Activated CD4-positive, alpha-beta T cell treated with anti-CD3 and anti-CD28 coated beads, Interleukin-2, amount 50 U/mL, for 16 hours (primary cell): ENCODE measurements at places on chromosomes 5 and 9.

- DNase-seq, result no peak
Measured at GRCh38 chr9:75467142-75467541, 378.8 kb downstream of the OSTF1 start.

GRCh38 chr5:141878186-141878710 lies at the start of gene PCDH1:
Gene PCDH1, minus strand, starts transcription at chr5:141878410. Its CDS starts 148 bp downstream, at chr5:141878262.
- DNase-seq, result no peak

GRCh38 chr5:179138568-179138925 lies 78.4 kb downstream of the ZNF354C start:
- no peak for DNase-seq

DNA sequence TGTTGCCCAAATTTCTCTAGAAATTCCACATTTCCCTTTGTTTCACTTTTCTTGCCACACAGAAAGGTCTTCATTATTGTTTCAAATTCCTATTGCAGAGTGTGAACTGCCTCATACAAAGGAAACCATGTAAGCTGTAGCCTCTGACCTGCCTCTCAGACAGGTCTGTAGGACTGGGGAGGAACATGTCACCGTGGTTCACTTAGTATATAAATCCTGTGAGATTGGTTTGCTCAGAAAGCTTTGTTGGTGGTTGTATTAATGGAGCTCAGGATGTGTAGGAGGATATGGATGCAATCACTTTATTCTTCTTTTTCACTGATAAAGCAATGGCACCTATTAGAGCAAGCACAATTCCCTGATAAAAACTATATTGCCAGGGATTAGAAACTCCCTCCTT lies 4.2 kb downstream of the SGCD start:
- no peak for DNase-seq

DNA sequence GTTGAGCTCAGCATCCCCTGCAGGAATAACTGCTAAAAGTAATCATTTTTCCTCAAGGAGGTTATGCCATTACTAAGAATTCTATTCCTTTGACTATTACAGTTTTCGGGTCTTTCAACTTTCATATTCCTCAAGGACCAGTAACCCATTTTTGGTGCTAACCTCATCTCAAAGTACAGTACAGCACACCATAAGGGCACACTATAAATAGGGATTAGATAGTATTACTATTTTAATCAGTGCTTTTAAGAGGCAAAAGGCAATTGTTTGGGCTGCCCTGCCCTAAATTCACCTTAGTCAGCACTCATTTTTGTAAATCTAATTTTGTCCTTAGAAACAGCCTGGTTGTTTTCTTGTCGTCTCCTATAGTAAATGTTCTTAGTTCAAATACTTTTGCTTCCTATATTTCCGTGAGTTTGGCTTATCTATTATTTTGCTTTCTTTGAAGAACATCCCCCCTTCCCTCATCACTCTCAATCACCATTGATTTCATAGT lies 13.6 kb upstream of the GARNL3 start:
- no peak for DNase-seq

GRCh38 chr5:32542216-32543059 lies 42.9 kb upstream of the SUB1 start:
- peak; percentile 92 for DNase-seq

DNA sequence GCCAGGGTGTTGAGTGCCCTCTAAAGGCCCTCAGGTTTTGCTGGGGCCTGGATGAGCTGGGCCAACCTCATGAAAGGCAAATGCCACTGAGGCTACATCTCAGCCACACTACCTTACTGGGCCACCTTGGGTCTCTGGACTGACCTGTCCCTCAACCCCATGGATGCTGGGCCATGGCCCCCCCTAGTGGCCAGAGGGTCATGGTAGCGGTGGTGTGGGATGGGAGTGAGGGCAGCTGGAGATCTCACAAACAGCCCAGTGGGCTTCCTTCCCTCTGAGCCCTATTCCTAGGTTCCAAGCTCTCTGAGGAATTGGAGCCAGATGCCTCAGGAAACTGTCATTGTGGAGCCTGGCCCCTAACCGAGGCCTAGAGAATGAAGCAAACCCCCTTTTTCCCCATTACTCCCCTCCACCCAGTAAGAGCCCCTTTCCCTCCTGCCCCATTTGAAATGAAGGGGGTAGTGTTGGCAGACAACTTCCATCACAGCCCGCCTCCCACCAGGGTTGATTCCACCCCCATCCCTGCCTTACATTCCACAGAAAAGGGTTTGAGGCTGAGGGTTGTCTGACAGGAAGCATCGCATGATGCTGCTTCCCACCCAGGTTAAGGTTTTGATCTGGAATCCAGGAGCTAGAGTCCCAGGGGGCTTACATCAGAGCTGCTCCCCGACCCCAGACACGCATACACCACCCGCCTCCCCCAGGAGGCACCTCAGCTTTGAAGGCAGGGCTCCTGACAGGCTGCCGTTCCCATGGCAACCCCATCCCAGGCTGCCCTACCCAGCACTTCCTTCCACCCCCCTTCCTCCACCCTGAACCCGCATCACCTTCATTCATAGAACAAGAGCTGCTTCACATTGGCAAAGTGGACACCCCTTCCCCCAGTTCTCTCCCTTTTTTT lies 63.9 kb downstream of the PCDH1 start:
- peak; percentile 42 for DNase-seq

GRCh38 chr5:143695244-143695864 lies 116.6 kb upstream of the HMHB1 start:
- DNase-seq, result no peak

DNA sequence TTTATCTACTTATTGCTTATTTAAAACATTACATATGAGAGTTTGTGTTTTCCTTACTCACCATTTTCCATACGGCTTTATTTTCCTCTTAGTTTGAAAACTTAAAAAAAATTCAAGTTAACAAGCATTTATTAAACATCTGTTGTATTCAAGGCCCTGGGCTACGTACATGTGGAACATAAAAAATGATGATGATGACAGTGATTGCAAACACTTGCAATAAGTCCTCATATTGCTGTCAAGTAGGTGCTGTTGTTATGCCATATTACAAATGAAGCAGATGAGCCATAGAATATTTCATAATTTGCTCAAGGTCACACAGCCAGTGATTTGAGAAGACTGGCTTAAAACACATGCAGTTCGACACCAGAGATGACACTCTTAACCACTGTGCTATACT lies 180.6 kb downstream of the COMMD10 start:
- no peak for DNase-seq

GRCh38 chr9:128246471-128246870 lies 29.3 kb downstream of the GOLGA2 start:
- DNase-seq, result no peak

DNA sequence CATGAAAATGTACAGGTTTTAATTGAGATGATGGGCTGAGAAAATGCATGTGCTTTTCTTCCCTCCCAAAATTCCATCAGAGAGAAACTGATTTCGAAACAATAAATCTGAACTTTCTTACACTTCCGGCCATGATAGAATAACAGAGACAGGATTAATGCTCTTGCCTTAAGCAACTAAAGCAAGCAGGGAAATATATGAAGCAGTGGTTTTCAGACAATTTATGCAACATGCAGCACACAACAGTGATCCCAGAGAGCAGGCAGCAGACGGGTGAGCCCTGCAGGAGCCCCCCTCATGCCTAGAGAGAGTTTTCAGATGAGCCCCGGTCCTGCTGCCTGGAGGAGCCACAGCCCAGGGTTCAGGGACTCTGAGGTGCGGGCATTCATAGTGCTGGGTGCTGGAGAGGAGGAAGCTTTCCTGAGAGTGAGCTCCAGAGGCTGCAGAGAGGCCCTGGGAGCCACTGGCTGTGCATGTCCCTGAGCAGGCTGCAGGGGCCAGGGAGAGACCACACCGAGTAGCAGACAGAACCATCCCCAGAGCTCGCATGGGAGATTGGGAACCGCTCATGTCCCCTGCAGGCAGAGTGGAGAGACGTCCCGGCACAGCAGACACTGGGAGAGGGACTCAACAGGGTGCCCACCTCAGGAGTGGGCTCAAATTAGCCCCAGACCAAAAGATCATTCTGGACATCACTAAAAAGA lies 143.5 kb downstream of the OLFM1 start:
- no peak for DNase-seq

- no peak for DNase-seq
Measured at GRCh38 chr5:173736923-173737412, 120.5 kb upstream of the BOD1 start.

DNA sequence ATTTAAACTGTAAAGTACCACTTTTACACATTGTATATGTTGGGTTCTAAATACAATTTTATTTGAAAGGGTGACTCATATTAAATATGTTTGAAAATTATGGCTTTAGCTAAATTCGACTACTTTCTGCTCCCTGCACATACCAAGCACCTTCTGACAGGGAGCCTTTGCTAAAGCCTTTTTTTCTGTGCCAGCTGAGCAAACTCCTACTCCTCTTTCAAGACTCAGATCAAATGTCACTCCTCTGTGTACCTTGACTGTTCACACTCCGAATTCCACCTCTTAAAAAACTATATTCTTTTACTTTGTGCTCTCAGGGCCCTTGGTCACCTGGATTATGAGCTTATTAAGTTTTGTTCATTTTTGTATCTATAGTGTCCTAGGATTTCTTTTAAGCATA lies 6.5 kb upstream of the OXCT1 start:
- DNase-seq, result no peak

DNA sequence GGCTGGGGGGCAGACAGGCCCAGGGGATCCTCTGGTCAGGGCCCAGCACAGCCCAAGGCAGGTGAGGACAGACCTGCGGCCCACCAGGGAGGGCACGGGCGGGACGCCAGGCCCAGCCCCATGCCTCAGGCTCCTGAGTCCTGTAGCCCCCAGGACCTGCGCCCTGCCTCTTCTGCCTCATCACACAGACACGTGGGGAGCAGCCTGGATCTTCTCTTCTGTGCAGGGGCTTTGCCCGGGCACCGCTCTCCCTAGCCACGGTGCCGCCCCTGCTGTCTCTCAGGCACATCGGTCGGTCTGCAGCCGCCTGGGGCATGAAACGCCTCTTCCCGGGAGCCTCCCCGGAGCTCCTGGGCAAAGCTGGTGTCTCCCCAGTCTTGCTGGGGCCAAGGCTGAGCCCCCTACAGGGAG lies 40.2 kb upstream of the EGFL7 start:
- DNase-seq, result no peak

DNA sequence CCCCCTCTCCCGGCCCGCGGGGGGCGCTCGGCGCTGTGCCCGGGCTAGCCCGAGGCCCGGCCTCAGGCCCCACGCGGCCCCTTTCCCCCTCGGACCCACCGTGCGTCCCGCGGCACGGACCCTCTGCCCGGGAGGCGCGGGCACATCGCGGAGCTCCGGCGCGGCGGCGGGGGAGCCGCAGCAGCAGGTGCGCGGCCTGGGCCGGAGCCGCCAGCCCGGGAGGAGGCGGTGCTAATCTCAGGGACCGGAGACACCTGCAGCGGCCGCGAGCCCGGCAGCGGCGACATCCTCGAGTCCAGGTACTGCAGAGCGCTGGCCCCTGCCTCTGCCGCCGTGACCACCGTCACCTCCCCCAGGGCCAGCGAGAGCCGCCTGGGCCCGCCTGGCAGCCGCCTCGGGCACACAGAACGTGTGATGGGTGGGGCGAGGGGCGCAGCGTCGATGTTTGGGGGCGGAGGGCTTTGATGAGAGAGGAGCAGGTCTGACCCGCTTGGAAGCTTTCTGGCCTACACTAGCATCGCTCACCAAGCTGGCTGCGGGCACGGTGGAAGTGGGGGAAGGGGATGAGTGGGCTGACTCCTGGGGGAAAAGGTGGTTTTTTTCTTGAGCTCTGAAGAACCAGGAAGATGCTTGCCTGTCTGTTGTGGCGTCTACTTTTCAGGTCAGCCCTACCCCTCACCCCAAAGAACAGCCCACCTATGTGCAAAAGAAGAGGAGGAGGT lies 524 bp downstream of the CYFIP2 start:
- no peak for DNase-seq

GRCh38 chr5:172207511-172207910 lies 13.5 kb downstream of the EFCAB9 start:
- DNase-seq, result no peak

DNA sequence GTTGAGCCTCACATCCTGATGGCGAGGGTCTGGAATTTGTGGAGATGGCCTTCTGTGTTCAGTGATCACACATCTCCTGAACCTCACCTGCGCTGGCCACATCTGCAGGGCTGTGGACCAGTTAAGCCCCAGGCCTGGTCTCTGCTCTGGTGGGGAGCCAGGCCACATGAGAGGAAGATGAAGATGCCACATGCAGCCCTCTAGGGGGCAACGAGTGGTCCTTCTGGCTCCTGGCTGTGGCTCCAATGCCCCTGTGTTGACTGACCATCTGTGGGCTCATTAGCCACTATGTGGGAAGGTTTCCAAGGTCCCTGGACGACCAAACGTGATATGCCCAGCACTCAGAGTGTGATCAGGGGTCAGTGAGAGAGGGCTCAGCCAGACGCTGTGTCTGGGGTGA lies 203.0 kb downstream of the HSPA4 start:
- DNase-seq, result no peak

- DNase-seq, result no peak
Measured at GRCh38 chr9:94097788-94098414, 13.6 kb downstream of the PTPDC1 start.

GRCh38 chr9:134545543-134546245 lies 95.9 kb upstream of the COL5A1 start:
- no peak for DNase-seq

GRCh38 chr9:135289081-135289491 lies 190.5 kb upstream of the PPP1R26 start:
- DNase-seq, result no peak

DNA sequence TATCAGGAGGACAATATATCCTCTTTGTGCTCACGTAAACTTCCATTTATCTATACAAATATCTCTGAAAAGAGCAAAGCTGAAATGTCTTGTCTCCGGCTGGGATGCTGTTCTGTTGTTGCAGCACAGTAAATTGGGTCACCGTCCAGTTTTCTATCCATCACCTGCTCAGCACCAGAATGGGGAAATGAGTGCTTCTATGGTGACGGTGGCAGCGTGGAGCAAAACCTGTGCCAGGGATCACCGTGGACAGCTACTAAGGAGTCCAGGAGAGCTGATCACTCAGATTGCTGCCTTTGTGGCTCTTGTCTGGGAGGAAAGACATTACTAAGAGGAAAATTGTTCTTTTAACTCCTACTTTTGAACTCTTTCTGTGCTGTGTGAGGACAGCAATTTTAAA lies 531.6 kb downstream of the PSAT1 start:
- DNase-seq, result no peak

DNA sequence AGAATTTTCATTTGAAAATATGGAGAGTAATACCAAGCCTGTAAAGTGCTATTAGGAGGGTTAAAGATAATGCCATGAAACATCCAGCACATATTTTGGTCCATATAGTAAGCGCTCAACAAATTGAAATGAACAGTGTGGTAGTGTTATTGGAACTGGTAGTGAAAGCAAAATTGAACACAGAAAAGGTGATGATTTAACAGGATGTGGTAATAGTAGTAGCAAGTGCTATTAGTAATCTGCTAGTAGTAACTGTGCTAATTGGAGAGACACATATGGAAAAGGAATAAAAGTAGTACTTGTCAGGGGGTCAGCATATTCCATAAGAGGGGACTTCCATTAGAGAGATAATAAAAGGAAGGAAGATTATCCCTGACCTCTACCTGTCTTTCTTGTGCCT lies 187.3 kb downstream of the HTR1A start:
- DNase-seq, result no peak

GRCh38 chr5:158153508-158153907 lies 294.6 kb upstream of the CLINT1 start:
- no peak for DNase-seq

GRCh38 chr5:22986281-22986680 lies 133.1 kb upstream of the CDH12 start:
- DNase-seq, result no peak
